ENCODE measurements at places on chromosomes 7 and 10.

DNA sequence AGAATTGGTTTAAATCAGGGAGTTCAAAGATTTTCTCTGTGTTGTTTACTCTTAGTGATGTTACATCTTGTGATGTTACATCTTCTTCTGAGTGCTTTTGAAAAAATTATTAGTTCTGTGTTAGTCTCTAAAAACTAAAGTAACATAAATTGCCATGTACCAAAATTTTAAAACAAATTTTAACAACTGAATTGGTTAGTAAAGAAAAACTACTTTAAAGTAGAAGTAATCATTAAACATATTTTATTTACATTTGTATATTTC lies 5.2 kb upstream of the IGF2BP3 start:
- no peak for DNase-seq

DNA sequence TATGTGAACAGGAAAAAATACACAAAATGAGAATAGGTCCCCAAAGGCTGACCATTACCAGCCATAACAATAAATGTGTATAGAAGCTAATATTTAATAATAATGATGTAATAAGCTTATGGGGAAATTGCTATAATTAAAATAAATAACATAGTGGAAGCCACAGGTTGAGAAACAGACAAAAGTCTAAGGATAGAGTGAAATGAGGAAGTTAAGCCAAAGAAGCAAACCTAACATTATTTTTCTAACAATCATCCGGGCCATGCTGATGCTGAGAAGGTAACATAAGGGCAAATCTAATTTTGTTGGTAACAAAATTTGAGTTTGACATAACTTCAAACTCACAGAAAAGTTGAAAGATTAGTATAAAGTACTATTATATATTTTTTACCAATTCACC lies 115.9 kb downstream of the MICU1 start:
- no peak for DNase-seq

DNA sequence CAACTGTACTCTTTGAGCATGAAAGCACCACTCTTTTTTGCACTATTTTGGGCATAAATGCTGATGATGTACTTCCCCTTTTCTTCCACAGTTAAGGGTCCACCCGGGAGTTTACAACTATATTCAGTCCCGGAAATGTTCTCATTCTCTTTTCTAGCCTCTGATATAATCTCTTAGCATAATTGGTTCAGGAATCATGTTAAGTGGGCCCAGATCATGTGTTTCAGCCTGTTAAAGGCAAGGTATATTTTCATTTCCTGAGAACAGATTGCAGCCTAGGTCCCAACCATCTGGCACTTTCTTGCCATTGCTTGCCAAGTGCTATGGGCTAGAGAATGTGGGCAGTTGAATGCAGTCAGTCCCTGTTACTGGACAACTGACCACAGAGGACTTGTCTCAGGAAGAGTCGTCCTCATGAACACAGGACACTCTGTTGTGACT lies 111.4 kb upstream of the GLCCI1 start:
- DNase-seq = no peak

DNA sequence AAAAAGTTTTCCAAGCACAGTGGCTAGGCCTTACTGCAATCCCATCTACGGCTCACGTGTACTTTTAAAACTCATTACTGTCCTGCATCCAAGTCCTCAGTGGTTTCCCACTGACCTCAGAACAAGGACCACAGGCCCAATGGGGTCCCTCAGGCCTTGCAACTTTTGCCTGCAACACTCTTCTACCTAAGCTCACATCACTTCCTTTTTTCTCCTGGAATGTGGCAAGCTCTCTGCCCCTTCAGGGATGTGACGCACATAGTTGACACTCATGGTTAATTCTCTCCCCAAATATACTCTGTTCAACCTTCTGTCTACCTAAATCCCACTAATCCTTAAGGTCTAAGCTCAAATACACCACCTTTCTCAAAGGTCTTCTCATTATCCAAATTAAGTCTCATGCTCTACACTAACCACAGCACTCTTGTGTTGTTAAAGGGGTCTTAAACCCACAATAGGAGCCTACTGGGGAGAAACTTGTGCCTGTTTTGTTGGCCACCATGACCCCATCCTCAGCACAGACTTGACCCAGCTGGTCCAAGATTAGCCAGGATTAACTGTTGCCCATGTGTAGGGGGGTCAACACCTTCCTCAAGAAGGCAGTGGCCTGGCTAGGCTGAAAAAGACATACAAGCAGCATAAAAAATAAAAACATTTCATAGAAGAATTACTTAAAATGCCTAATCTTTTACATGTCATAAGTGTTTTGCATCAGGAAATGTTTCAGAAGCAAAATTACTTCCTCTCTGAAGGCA lies 15.2 kb downstream of the HNRNPF start:
- DNase-seq = no peak

- DNase-seq = no peak
These were observed 24.1 kb upstream of the PDGFA start for GRCh38 chr7:543501-544337.

GRCh38 chr7:78863281-78863680 lies 590.2 kb downstream of the MAGI2 start:
- peak; percentile 41 for DNase-seq

GRCh38 chr10:45429790-45430189 lies 55.8 kb downstream of the ALOX5 start:
- no peak for DNase-seq

- DNase-seq = no peak
These were observed 163.5 kb downstream of the SH3PXD2A start for GRCh38 chr10:103691723-103692435.

GRCh38 chr10:109894516-109894915 lies 28.8 kb downstream of the XPNPEP1 start:
- peak; percentile 30 for DNase-seq

DNA sequence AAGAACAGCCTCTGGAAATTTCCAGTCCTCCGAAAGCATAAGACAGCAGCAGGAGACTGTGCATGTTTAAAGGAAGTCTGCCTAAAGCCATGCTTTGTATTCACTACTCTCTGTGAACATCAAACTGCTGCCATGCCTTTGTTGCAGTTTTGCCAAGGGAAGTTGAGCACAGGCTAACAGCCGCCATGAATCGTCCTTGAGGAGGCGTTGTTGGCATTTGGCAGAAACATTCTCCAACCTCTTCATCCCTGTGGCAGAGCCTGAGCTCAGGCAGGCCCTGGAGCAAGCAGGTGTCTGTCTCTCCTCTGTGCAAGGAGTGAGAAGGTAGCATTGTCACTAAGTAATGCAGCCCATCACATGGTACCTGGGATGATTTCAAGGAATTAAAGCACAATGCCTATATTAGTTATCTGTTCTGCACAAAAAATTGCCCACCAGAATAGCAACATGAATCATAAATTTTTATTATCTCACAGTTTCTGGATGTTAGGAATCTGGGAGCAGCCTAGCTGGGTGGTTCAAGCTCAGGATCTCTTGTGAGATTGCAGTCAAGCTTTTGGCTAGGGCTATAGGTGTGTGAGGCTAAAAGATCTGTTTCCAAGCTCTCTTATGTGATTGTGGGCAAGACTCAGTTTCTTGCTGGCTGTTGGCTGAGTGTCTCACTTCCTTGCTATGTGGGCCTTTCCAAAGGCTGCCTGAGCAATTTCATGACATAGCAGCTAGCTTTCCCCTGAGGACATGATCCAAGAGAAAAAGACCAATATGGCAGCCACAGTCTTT lies 46.5 kb upstream of the KIAA1217 start:
- no peak for DNase-seq

DNA sequence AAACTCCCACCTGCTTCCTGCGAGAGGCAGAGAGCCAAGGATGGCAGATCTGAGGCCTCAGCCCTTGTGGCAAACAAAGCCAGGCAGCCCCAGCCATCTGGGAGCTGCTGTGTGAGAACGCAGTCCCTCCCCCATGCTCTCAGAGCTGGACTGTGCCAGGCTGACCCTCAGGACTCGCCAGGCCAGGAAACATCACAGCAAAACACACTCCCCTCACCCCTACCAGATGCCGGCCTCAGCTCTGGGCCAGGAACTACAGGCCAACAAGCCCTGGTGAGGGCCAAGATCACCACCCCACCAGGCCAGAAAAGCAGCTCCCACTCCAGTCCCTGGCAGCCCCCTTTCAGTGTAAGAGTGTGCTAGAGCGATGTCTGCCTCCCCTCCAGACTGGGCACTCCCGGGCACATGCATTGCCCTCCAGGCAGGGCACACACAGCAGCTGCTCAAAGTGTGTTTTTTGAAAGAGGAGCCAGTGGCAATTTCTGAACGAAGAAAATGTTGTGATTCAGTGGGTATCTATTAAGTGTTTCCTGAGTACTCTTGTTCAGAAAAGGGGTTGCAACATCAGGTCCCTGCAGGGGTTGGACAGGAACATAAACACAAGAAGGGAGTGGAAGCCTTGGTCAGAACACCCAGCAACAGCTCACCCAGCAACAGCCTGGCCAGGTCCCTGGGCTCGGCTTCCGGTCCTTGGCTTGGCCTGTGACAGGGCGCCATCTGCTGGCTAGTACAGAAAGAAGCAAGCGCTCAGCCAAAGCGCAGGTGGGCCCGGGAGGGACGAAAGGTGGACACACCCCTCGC lies 18.3 kb downstream of the LRRC20 start:
- peak; percentile 90 for DNase-seq
